ENCODE measurements at places on chromosomes 16 and 17.

GRCh38 chr17:27218041-27218440, 75.9 kb upstream of the WSB1 start:
- no peak for DNase-seq

DNA sequence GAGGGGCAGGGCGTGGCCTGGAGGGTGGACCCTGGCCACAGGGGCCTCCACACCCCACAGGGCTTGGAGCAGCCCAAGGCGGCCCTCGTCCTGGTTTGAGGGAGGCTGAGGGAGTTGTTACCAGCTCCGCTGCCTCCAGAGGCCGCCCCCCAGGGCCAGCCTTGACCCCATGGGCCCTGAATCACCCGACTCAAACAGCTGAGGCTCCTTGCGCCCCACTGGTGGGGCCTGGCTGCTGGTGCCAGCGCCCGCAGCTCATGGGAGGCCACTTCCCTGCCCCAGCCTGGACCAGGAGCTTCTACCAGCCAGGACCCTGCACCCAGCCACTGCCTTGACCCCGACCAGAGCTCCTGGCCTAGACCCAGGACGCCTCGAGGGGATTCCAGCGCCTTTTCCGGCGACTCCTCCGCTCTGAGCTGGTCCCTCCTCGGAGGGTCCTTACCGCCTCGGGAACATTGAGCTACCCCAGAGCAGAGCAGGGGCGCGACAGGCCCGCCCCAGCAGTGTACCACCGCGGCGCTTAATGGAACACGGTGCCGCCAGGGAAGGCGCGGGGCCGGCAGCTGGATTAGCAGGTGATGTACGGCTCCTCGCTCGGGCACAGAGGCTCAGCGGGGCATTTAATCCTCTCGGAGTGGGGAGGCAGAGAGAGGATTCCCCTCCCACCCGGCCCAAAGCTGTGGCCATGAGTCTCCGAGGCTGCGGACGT, 37.2 kb downstream of the GSE1 start:
- DNase-seq, result no peak

- no peak for DNase-seq
Observed at GRCh38 chr17:18235743-18236256, 10.4 kb downstream of the LLGL1 start.

DNA sequence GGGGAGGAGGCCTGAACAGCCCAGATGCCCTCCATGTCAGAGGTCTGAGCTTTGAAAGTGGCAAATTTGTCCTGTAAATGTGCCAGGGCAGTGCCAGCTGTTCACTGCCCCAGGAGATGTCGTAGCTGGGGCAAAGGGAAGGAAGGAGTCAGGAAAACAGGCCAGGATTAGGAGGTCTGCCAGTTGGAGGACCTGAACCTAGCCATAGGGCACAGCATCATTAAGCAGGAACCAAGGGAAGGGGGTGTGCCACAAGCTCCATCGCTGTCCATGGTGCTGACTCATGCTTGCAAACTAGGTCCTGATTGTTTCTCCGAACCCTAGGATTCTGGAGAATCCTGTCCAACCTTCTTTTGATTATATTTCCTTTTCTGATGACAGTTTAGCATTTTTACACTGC, 124.2 kb downstream of the TMEM132E start:
- DNase-seq, result no peak

- no peak for DNase-seq
Observed at GRCh38 chr17:62923258-62924150, 42.5 kb upstream of the TANC2 start.

DNA sequence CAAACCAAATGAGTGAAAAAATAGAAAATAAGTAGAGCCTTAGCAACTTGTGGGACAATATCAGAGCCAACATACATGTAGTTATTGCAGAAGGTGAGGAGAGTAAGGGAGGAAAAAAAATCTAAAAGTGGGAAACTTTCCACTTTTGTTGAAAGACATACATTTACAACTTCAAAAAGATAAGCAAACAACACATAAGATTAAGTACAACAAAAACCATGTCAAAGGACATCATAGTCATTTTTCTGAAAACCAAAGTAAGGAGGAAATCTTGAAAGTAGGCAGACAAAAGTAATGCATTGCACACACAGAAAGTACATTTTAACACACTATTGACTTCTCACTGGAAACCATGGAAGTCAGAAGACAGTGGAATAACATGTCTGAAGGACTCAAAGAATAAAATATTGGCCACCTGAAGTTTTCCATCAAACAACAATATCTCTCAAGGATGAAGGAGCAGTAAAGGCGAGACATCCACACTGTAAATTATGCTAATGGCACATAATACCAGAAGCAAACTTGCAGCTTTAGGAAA, 291.9 kb downstream of the BCAS3 start:
- no peak for DNase-seq

GRCh38 chr17:79659376-79659775, 48.5 kb upstream of the RBFOX3 start:
- no peak for DNase-seq

DNA sequence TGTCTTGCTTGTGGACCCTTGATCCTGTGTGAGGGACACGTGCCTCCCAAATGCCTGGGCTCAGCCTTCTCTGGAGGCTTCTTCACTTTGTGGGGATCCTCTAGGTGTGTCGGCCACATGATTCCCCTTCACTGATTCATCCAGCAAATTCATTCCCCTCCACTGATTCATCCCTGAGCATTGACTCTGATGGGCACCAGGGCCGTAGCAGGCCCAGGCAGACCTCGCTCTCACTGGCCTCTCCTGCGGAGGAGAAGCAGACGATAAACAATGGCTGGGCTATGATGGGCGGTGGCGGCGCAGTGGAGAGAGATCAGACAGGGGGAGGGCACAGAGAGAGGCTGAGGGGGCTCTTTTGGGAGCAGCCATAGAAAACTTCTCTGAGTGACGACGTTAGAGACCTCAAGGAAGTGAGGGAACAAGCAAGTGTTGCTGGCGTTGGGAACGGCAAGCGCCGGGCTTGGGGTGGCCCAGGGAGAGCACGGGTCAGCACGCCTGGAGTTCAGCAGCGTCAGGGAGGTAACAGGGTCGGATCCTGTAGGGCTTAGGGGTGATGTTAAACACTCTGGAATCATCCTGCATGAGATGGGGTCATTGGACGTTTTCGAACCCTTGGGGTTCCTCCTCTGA, 17.5 kb upstream of the RPTOR start:
- no peak for DNase-seq

GRCh38 chr17:66971264-66971663, 6.8 kb downstream of the CACNG4 start:
- no peak for DNase-seq

- DNase-seq, result no peak
Observed at GRCh38 chr16:58036943-58037342, 11.4 kb downstream of the MMP15 start.

DNA sequence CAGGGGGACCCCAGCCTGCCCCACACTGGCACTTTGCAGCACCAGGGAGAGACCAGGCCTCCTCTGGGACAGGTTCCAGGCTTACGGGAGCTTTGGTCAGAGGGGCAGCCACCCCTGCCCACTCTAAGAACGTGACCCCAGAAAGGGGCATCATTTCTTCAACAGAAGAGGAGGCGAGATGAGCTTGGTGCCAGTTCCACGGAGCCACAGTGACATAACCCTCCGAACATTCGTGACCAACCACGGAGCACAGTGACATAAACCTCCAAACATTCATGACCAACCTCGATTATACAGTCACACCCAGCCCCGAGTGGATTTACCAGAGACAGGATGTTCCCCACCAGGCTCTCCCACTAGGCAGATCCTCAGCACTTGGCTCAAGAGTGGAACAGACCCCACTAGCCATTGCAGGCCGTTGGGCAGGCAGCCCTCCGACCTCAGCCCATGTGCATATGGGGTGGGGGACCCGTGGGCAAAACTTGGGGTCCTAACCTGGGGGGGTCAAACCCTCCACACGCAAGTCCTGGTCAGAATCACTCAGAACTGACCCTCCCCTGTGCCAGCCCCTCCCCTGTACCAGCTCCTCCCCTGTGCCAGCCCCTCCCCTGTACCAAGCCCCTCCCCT, 112.9 kb downstream of the METRNL start:
- no peak for DNase-seq

DNA sequence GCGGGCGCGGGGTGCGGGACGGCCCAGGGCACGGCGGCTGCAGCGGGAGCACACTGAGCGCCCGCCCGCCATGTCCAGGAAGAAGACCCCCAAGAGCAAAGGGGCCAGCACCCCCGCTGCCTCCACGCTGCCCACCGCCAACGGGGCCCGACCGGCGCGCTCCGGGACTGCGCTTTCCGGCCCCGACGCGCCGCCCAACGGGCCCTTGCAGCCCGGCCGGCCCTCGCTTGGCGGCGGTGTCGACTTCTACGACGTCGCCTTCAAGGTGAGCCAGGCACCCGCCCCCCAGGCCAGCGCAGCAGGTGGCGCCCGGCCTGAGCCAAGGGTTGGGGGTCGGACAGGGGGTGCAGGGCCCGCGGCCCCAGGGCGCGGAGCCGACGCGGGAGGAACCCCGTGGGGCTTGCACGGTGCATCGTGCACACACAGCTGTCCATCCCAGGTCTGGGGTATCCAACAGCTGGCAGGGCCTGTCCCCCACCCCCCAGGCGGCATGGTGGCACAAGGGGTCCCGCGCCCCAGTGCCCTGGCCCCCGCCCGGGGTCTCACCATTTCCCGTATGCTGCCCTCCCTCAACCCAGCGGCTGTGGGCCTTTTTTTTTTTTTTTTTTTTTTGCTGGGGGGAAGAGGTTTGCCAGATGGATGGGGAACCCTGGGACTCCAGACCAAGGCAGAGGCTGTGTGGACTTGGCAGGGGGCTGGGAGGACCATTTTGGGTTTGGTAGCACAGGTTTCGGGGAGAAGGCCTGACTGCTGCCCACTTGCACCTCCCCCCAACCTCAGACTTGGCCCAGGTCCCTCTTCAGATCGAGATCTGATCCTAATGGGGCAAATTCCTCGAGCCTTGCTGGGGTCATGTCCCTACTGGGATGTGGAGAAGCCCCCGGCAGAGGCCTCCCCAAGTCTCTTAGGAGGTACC, 547 bp downstream of the RAB26 start:
- no peak for DNase-seq

GRCh38 chr16:4097826-4098240, 18.4 kb downstream of the ADCY9 start:
- DNase-seq, result no peak

- DNase-seq, result no peak
Observed at GRCh38 chr16:13630374-13630773, 289.6 kb upstream of the ERCC4 start.

- DNase-seq, result no peak
Observed at GRCh38 chr17:10754109-10754508, 24.3 kb upstream of the TMEM220 start.

GRCh38 chr16:57755061-57755684, 19.6 kb downstream of the KATNB1 start:
- DNase-seq, result no peak

GRCh38 chr17:9982159-9982558, 77.1 kb upstream of the RCVRN start:
- DNase-seq, result no peak

DNA sequence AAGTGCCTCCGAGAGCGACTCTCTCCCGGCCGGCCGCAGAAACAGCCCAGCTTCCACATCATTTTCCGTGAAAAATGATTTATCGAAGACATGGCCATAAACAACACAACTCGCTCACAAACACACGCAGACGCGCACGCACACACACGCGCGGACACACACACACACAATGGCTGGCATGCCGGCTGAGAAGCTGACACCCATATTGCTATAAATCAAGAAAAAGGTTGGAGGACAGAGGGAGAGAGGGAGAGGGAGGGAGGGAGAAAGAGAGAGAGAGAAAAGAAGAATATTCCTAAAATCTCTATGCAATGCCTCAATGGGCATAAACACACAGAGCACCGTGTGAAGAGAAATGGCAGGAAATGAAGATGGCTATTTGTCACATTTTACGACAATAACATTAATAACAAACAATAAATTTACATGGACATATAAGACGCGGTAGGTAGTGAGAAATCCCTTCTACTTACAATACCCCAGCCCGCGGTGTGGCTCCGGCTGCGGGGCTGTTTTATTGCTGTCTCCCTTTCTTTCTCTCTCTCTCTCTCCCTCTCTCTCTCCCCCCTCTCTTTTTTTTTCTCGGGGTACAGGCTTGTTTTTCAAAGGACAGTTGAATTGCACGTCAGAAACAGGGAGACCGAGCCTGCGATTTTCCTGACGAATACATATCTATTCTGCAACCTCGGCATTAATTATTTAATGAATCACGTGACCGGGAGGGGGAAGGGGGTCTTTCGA, 9.5 kb downstream of the HOXB4 start:
- DNase-seq, result no peak

DNA sequence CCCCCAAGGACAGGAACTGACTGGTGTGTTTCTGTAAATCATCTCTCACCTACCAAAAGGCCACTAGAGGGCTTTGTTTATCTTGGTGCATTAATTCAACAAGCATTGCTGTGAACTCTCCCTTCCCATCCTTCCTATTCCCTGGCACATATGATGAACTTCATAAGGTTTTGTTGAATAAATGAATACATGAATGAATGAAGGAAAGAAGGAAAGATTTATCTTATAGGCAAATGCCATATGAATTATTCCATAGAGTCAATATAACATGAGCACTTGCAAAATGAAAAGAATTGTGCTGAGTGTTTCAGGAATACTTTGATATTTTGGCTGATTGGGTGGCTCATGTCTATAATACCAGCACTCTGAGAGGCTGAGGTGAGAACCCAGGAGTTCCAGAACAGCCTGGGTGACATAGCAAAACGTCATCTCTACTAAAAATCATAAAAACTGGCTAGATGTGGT, 4.3 kb downstream of the SPDYE4 start:
- DNase-seq, result no peak

GRCh38 chr16:67790071-67790470, 16.3 kb downstream of the RANBP10 start:
- no peak for DNase-seq

DNA sequence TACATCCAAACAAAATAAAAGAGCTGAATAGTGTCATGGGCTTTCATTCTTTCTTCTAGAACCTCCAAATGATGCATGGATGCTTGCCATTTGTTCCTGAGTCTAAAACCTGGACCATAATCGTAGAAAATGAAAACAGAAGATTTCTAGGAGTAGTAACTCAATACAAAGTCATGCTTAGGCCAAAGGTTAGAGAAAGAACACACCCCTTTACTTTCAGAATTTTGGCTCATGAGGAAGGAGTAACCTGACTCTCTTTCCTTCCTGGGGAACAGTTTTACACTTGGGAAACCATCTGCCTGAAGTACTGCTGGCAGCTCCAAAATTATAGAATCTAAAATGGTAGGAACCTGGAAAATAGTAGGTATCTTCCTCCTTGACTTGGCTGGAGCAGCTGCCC, 137.2 kb downstream of the SNX11 start:
- DNase-seq, result no peak

GRCh38 chr16:82900559-82900958, 273.8 kb downstream of the CDH13 start:
- DNase-seq, result no peak

- no peak for DNase-seq
Observed at GRCh38 chr17:67353929-67354574, 12.3 kb downstream of the PSMD12 start.

- DNase-seq, result peak; percentile 24
Observed at GRCh38 chr16:19559242-19559910, 3.9 kb downstream of the VPS35L start.

GRCh38 chr16:23940111-23940510, 104.3 kb downstream of the PRKCB start:
- DNase-seq, result no peak

- DNase-seq, result no peak
Observed at GRCh38 chr17:69761767-69762321, 313.2 kb upstream of the KCNJ16 start.

- no peak for DNase-seq
Observed at GRCh38 chr17:902463-902862, 77.1 kb downstream of the NXN start.
